ENCODE measurements at places on chromosomes 1 and 21.

DNA sequence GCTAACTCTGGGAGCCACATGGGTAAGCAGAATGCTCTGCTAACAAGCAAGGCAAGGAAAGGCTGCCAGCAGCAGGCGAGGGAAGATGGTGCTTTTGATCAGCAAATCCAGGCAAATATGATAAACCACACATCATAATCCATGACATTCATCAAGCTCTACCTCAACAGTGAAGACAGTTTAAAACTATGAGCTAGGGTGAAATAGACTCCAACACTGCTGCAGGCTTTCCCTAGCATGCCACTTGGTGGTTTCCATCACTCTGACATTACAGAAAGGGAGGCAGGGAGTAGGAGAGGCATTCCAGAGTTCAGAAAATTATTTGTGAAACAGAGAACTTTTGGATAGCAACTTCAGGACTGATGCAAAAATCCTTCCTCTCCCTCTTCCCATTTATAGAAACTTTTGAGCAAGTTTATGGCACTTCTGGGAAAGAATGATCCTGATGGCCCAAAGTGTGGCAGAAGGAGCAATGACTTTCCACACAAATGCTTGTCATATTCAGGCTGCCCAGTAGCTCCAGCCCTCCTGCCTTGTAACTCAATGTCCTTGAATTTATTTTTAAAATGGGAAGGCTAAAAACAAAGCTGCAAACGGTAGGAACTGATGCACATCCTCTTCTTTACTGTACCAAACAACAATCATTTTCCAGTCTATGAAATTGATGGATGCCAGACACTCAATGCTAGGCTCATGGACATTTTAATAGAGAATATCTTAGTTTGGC, 70.8 kb downstream of the SMYD2 start:
- no peak for DNase-seq

DNA sequence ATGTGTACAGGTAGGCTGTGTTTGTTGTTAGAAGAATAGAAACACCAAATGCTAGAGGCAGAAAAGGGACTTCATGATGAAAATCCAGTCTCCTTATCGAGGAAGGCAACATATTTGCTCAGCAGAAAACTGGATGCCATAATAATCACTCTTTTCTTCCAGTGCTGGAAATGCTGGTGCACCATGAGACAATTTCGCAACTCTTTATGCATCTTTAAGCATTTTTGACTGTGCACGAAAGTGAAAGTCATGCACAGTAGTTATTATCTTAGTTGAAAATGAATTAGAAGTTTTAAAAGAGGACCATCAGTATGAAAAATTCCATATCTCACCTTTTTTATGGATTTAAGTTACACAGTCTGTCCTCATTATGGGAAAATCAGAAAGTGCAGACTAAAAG, 29.1 kb downstream of the SMYD2 start:
- no peak for DNase-seq

- DNase-seq, result no peak
These were observed 1793.9 kb downstream of the NCAM2 start for GRCh38 chr21:22791986-22792560.

GRCh38 chr1:108043707-108044106, 78.7 kb upstream of the VAV3 start:
- no peak for DNase-seq

DNA sequence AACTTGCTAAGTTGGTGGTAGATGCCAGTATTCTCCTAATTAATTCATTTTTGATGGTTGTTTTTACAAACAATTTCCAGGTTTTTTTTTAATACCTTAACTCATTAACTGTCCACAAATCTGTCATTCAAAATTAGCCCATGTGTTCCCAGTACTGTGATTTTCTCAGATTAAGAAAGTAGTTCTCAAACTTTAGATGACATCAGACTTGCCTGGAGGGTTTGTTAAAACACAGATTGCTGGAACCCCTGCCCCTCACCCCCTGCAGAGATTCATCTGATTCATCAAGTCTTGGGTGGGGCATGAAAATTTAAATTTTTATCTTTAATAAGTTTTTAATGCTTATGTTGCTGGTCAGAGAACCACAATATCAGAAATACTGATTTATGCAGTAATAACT, 130.5 kb downstream of the BACH1 start:
- DNase-seq, result no peak
